RPMI7951 (cell line): ENCODE measurements at places on chromosomes 3 and 15.

DNA sequence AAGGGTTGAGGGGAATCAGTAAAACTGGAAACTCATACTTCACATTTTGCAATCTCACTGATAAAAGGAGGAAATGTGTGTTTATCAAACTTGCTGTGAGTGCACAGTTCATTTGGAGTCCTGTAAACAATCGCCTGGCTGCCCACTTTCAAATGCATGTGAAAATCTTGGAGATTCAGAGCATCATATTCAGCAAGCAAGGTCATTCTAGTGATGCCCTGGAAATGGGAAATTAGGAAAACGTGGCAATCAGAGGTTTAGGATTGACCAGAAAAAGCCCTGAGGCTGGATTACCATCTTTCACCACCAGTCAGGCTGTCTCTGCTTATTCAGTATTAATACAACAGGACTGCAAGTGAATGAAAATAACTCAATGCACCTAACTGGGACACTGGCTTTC is 23.9 kb downstream of the DPH6 start:
- DNase-seq, result peak; percentile 47

DNA sequence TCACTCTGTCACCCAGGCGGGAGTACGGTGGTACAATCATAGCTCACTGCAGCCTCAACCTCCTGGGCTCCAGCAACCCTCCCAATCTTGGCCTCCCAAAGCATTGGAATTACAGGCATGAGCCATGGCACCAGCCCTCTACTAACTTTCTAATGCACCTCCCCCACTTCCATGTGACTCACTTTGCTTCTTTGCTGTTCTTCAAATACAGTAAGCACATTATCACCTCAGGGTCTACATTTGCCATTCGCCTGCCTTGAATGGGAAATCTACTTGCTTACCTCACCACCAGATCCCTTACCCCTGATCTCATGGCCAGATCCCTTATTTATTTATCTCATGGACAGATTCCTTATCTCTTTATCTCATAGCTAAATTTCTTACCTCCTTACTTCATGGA is 235.3 kb downstream of the KCNMB2 start:
- no peak for DNase-seq

- no peak for DNase-seq
These were observed 63.9 kb upstream of the RGMA start for GRCh38 chr15:93152951-93153350.

GRCh38 chr15:70699890-70700289 is 63.5 kb downstream of the UACA start:
- DNase-seq, result no peak

DNA sequence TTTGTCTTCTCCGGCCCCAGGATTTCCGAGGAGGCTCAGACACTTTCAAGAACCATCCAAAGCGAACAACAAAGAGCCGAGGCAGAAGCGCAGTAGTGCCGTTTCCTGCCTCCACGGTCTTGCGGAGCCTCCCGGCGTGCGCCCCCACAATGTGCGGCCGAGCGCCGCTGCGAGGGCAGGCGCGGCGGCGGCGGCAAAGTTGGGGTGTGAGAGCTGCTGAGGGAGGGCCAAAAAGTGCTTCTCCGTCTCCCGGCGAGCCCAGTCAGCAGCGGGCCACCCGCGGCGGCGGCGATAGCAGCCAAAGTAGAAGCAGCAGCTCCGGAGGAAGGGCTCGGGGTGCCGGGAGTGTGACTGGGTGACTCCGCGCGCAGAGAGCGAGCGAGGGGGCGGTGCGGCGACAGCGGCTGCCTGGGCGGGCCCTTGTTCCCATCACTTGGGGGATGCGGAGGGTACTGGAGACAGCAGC is 749.1 kb downstream of the ROBO1 start:
- DNase-seq, result peak; percentile 74

GRCh38 chr3:27800261-27800660 is 78.1 kb upstream of the EOMES start:
- DNase-seq, result no peak

GRCh38 chr3:43144761-43145490 is 39.0 kb upstream of the POMGNT2 start:
- peak; percentile 69 for DNase-seq

- DNase-seq, result no peak
These were observed 76.4 kb downstream of the DAPK2 start for GRCh38 chr15:63969652-63970421.

GRCh38 chr3:73719861-73720260 is 95.1 kb upstream of the PDZRN3 start:
- DNase-seq, result peak; percentile 22

- DNase-seq, result no peak
These were observed 24.3 kb downstream of the MRPS25 start for GRCh38 chr3:15040844-15041243.

- peak; percentile 96 for DNase-seq
These were observed 20.5 kb downstream of the BOC start for GRCh38 chr3:113231827-113232253.

DNA sequence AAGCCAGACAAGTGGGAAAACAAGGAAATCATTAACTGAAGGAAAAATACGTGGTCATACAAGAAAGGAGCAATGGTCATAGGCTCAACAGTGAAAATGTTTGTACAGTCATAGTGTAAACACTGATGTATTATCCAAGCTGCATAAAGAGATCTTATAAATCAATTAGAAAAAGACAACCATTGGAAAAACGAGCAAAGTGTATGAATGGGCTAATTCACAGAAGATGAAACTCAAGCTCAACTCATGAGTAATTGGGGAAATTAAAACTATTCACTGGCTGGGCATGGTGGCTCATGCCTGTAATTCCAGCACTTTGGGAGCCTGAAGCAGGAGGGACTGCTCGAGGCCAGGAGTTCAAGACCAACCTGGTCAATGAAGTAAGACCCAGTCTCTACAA is 6.4 kb upstream of the IGF2BP2 start:
- peak; percentile 44 for DNase-seq

GRCh38 chr3:89186456-89186855 is 79.0 kb downstream of the EPHA3 start:
- no peak for DNase-seq

DNA sequence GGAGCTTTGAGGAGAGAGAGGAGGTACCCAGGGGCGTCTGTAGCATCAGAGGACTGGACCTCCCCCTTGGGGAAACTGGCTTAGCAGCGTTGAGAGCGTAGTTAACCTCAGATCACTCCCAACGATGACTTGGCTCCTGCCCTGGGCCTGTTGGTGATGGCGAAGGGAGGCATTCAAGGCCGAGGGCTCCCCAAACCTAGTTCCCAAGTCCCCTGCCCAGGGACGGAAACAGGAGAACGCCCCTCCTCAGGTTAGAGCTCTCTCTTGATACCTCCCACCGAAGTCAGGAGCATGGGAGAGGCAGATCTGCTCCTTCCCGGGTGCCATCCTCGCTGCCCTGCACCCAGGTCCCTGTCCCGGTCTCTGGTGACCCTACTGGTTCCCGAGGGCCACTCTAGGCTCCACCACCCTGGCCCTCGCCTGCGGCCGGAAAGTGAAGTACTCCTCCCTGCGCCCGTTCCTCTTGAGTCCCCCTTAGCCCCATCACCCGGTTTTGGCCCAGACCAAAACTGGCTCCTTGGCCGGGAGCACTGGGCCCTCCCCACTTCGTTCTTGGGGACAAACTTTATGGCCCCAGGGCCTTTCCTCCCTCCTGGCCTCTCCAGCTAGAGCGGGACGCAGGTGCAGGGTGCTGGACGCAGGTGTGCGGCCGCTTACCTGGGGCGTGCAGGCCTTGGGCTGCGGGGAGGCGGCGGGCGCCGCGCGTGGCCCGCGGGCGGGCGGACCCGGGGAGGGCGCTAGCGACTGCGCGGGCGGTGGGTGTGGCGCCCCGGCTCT is 2.6 kb upstream of the SKOR1 start:
- DNase-seq, result no peak

DNA sequence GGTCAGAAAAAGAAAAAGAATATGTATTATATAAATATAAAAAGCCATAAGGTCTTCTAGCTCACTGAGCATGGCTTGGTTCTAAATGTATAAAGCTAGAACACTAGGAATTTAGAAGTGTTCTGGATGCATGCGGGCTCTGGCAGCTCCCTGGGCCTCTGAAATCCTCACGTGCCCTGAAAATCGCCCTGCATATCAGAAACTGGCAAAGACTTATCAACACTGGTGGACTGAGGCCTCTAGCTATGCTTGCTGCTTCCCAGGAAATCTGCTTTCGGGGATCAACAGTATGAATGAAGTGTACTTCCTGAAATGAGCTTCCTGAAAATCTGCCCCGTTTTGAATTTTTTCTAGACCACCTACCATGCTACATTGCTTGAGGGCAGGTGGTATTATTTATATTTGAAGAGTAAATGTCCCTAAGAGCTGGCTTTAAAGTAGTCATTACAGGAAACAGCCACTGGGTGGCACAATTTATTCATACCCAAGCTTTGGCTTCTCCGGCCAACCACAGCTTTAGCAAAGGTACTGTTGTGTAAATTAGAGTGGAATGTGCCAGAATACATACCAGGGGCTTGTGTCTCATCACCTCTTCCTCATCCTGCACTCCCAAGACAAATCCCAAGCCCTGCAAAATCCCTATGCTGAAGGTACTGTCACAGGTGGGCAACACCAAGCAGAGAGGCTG is 17.7 kb downstream of the CRTAP start:
- DNase-seq, result peak; percentile 65

GRCh38 chr15:101474983-101475382 is 14.5 kb downstream of the PCSK6 start:
- no peak for DNase-seq

DNA sequence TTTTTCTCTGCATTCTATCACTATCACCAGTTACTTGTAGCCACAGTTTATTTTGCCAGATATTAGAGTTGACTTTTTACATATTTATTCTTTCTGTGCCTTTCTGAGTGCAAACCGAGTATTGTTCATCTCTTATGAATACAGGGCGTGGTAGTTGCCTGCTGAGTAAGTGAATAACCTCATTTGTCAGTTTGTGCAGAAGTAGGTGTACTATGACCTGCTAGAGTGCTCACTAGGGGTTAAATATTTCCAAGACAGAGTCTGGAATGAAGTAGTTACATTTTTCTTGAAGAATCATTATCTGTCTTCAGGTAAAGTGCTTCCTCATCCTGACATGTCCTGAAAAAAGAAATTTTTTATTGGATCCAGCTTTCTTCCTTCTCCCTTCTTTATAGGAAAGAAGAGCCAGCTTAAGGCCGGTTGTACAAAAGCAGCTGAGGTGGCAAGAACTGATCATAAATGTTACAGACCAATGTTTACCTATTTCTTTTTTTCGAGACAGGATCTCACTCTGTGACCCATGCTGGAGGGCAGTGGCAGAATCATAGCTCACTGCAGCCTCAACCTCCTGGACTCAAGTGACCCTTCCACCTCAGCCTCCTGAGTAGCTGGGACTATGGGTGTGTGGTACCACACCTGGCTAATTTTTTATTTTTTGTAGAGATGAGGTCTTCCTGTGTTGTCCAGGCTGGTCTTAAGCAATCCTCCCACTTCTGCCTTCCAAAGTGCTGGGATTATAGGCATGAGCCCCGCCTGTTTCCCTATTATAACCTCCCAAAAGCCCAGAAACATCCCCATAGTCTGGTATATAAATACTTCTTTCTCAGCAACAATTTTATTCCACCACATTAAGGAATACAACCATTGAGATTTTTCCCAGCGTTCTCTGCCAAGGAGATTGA is 182.5 kb downstream of the TPRG1 start:
- DNase-seq, result no peak

- DNase-seq, result no peak
These were observed 24.9 kb downstream of the TTC14 start for GRCh38 chr3:180626844-180627243.
